ENCODE measurements at places on chromosomes 7 and 10.

GRCh38 chr10:31197886-31198285 is 121.1 kb upstream of the ZEB1 start:
- no peak for DNase-seq

DNA sequence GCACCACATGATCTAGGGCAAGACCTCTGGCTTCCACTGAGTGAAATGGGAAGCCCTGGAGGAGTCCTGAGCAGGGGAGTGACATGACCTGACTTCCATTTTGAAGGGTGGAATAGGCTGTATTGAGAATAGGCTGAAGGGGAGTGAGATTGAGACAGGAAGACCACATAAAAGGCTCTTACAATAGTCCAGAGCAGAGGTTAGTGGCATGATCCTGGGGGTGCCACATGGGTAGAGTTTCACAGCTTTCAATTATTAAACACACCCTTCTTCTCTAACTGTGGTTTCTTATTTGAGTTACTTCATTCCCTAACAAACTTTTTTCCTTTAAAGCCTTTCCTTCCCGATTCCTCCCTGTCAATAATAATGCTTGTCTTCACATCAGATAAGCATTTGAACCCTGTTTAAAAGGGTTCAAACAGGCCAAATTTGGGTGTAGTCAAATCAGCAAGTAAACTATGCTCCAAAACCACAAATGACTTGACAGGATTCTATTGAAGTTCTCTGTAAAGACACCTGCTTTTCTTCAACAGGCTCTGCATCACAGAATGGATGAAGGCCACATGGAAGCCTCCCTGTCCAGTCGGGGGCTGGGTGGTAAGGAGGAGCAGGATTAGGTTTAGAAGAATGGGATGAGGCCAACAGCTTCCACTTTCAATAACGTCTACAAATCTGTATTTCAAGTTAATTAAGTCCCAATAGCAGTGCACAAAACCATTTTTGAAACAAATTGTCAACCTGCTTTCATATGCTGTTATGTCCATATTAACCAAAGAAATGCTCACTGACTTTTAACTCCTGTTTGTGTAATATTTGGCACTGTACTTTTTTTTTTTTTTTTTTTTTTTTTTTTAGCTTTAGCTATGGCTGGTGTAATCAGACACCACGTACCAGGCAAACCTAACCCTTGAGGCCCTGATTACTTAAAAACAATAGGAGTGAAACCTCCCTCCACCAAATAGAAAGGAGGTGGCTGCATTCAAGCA is 131.9 kb downstream of the NRCAM start:
- DNase-seq: no peak

- DNase-seq: no peak
These were observed 12.0 kb downstream of the INPP5F start for GRCh38 chr10:119737823-119738222.

DNA sequence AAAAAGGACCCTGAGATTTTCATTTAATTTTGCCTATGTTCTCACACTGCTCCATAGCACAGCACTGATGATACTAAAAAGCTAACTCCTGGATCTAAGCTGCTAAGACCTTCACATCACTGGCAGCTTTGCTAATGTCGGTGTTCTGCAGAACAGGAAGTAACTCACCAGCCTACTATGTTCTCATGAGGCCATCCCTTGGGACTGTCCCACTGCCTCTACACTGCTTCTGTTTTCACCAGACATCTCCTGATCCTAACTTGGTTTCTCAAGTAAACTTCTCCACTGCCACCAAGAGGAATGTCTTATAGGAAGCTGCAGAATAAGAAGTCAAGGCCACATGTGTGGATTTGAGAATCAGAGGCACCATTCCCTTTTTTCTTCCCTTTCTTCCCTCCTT is 15.1 kb downstream of the HTR7 start:
- DNase-seq: no peak

- no peak for DNase-seq
These were observed 236.2 kb upstream of the PITRM1 start for GRCh38 chr10:3408603-3409365.

DNA sequence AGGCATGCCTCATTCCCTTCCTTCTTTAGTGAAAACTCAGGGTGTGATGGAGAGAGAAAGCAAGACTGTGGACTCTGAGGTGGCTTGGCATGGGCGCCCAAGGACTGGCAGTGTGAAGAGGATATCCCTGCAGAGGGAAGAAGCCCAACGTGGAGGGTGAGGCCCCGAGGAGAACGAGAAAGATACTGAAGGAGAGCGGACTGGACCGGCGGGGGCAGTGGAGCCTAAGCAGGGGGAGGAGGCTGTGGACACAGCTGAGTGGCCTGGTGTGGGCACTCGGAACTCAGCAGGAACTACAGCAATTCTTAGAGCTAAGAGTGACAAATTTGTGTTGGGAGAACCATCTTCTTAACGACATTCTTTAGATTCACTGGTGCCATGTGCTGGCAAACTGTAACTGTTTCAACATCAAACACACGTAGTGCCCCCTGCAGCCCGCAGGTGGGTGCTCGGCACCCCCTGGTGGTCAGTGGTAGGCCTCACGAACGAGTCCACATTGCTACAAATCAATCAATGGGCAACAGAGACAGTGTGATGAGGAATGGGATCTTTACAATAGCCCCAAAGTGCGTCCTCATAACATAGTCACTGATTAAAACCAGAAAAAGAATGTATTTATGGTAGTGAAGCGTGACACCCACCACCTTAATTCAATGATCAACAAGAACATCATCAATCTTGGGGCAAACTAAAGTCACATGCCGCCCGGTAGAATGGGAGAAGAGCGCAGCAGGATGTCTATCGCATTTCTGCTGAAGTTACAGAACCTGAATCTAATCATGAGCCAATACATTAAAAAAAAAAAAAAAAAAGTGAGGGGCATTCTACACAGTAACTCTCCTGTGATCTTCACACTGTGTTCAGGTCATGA is 2.0 kb upstream of the SFTPA1 start:
- no peak for DNase-seq

GRCh38 chr7:29337546-29338116 is 143.1 kb downstream of the CHN2 start:
- DNase-seq: no peak

DNA sequence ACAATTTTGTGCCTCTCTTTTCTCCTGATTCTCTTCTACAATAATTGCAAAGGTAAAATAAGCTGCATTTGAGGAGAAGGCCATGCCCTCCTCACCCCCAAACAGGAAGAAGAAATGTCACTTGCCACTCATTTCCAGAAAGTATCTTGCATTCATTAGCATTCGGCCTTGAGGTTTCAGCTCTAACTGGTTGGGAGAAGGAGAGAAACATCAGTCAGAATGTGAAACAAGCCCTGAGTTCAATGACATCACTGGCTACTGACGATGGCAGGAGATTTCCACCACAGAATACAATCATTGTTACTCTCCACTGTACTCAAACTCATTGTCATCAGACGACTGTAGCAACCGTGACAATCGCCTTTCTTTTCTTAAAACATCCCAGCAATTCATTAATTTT is 72.8 kb downstream of the PRKCQ start:
- DNase-seq: no peak

DNA sequence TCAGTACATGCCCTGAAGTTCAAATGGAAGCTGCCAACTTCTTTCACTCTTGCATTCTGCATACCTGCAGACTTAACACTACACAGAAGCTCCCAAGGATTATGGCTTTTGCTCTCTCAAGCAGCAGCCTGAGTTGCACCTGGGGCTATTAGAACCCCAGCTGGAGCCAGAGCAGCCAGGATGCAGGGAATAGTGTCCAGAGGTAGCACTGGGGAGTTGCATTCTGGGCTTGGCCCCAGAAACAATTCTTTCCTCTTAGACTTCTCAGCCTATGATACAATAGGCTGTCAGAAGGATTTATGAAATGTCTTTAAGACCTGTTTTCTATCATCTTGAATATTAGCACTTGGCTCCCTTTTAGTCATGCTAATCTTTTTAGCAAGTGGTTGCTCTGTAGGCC is 886.7 kb upstream of the GHITM start:
- DNase-seq: no peak

GRCh38 chr10:71461457-71461856 is 64.7 kb downstream of the CDH23 start:
- no peak for DNase-seq

DNA sequence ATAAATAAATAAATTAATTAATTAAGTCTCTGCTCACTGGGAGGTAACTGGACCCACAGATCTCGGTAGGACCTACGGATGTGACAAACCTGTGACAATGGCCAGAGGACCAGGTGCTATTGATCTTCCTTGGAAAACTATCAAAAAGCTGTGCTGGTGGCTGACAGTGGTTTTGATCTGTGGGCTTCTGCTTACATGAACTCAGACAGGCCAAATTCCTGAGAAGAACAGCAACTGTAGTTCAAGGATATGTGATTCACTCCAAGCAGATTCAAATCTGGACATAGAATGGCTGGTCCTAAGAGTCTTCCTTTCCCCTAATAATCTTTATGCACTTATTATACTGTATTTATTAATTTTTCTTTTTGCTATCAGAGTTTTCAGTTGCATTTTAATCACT is 80.0 kb downstream of the ATXN7L1 start:
- no peak for DNase-seq

DNA sequence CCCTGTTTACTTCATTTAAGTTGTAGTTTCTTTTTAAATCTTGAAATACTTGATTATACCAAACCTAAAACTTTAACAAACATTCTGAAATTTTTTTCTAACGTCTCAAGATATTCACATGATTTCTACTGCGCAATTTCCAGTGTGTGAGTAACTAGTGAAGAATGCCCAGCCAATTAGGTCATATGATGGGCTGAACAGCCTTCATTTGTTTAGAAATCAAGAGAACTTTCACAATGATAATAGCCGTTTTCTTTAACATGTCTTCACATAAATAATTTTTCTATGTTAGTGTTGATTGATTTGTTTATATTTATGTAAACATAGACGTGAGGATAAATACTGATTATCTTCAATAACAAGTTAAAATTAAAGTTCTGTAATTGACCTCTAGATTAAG is 21.8 kb downstream of the STAM start:
- DNase-seq: no peak

- no peak for DNase-seq
These were observed 172.7 kb downstream of the PLXNA4 start for GRCh38 chr7:132403465-132404110.

DNA sequence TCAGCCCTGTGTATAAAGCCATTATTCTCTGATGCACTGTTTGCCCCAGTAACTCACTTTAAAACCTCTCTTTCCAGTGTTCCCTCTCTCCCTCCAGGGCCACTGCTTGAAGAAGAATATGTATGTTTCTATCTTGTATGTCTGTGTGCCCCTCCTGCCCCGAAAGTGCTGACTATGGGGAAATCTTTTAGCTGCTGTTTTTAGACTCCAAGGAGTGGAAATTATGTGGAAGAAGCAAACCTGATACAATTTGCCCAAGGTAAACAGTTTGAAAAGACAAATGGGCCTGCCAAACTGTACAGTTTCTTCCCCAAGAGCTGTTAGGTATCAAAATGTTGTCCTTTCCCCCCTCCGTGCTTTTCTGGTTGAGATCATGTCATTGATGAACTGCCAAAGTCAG is 3.4 kb downstream of the ADRA2A start:
- no peak for DNase-seq

DNA sequence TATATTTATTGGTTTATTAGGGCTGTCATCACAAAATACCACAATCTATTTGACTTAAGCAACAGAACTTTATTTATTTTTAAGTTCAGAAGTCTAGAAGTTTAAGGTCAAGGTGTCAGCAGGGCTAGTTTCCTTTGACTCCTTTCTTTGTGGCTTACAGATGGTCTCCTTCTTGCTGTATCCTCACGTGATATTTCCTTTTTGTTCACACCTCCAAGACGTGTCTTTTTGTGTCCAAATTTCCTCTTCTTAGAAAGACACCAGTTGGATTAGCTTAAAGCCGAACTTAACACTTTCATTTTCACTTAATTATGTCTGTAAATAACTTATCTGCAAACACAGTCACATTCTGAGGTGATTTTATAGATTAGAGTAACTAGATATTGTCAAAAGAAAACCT is 631.4 kb upstream of the POT1 start:
- no peak for DNase-seq

DNA sequence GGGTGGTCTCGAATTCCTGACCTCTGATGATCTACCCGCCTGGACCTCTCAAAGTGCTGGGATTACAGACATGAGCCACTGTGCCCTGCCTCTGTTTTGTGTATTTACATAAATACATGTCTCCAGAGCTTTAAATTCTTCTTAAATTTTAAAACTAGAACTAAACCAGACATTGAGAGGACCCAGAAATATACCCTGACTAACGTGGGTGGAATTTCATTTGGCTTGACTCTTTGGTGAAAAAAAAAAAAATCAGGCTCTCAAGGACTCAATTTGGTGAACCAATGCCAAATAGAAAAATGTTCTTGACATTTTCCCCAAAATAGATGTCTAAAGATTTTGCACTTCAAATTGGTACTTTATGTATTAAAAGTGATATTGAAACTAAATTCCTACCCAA is 16.6 kb upstream of the FAS start:
- DNase-seq: no peak

DNA sequence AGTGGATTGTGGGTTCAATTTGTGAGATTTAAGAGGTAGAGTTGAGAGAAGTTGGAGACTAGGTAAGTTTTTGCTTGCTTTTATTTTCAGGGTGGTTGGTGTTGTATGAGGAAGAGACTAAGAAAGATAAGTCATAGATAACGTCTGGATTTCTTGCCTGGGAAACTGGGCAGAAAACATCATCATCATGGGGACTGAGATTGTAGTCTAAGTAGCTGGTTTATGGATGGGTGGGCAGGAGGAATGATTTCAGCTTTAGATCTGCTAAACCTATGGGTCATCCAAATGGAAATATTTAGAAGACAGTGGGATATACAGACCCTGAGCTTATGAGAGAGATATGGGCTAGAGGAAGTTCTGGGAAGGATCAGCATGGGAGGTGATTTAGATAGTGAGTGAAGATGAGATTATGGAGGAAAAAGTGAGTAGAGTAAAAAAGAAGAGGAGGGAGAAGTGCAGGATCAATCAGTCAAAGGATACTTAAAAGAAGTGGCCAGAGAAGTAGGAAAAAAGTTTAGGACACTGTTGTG is 169.8 kb downstream of the WNT2 start:
- DNase-seq: no peak

GRCh38 chr10:79073784-79074432 is 5.1 kb downstream of the ZMIZ1 start:
- no peak for DNase-seq

DNA sequence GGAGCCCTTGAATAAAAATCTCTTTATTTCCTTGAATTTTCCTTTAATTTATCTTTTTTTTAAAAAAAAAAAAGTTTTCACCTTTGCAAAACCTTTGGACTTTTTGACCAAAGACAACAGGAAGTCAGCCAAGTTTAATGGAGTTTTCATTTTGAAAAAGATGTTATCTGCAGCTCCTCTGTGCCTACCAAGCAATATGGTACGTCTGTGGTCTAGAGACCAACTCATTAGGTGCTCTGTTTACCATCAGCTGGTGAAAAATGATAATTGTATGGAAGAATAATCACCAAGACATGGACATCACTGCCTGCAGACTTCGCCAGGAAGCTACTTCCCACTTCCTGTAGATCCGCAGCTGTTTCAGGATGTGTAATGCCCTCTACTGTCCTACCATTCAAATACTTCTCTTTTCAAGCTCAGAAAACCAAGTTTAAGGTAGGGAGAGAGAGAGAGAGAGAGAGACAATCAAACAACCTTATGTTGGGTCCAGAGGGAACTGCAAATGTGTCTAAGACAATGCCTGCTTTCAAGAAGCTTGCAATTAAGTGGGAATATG is 18.7 kb downstream of the PLXNA4 start:
- DNase-seq: no peak
